Endothelial cell (in vitro differentiated cells): ENCODE measurements at places on chromosomes 11 and 22. TPM values are rescaled to one million over a fixed set of nuclear protein-coding genes. Genes with fewer than 3 reads are reported as not detected.

MRGPRX3 gene
- total RNA-seq = 0.21 TPM

DNA sequence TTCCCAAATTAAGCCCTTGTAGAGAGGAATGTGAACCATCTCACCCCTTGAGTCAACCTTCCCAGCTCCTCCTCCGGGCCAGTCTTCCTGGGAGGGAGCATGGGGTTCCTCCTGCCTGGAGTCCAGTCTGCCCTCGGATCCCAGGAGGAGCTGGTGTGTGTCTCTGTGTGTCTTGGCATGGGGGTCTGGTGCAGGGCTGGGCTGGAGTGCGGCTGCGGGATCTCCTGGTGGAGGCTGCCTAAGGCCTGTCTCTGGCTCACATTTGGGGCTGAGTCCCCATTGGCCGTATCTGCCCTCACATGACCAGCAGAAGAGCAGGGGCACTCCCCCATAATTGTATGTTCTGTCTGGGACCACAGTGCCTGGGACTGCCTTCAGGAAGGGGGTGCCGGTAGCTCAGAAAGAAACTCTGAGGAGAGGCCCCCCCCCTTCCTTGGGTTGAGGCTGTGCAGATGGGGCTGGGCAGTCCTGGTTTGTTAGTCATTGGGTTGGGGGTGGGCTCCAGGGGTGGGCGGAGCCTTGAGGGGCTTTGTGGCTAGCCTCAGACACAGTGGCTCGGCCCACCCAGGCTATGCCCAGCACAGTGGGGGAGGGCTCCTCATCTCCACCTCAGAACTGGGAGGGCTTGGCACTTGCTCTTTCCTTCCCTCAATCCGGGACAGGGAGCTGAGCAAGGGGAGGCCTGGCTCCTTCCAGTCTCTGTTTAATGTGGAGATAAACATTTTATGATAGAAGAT lies 2.9 kb downstream of the C1QTNF5 start:
- no peak for DNase-seq

LRFN4 gene
- total RNA-seq = 21.4 TPM

DNA sequence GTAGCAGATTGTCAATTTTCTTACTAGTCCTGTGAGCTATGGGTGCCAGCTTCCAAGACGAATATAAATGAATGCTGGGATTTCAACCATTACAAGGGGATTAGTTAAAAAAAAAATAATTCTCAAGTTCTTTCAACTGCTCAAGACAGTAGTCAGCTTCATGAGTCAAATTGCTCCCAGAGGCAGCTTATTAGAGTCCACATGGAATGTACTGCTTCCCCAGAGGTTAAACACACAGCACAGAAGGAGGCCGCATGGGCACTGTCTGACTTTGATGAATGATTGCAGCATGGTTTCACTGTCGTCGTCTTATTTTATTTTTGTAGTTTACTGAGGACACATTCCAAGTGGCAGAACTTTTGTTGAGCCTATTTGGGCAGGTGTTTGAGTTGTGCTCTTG lies 563.2 kb downstream of the TMEM135 start:
- no peak for DNase-seq

GRCh38 chr22:27784120-27784475 lies 17.5 kb downstream of the MN1 start:
- no peak for DNase-seq

GRCh38 chr11:113859665-113860064 lies 15.7 kb downstream of the USP28 start:
- no peak for DNase-seq

GRCh38 chr11:22703040-22703439 lies 36.6 kb downstream of the GAS2 start:
- DNase-seq = no peak
